ENCODE measurements at places on chromosomes 12 and 14.

DNA sequence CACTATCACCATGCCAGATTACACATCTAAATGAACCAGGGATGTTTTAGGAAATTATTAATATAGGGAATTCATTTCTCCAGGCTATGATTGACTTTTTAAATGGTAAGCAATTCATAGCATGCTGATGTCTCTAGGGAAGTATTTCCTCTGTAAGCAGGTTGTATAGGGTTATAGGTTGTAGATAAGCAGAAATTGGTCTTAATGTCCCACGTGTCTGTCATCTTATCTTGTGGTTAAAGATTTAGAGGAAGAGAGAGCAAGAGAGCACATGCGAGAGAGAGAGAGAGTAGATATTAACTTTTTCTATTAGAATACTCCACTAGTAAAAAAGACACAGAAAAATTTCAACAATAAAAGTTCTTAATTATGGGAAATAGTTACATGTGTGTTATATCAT lies 32.6 kb downstream of the TRHDE start:
- no peak for DNase-seq

DNA sequence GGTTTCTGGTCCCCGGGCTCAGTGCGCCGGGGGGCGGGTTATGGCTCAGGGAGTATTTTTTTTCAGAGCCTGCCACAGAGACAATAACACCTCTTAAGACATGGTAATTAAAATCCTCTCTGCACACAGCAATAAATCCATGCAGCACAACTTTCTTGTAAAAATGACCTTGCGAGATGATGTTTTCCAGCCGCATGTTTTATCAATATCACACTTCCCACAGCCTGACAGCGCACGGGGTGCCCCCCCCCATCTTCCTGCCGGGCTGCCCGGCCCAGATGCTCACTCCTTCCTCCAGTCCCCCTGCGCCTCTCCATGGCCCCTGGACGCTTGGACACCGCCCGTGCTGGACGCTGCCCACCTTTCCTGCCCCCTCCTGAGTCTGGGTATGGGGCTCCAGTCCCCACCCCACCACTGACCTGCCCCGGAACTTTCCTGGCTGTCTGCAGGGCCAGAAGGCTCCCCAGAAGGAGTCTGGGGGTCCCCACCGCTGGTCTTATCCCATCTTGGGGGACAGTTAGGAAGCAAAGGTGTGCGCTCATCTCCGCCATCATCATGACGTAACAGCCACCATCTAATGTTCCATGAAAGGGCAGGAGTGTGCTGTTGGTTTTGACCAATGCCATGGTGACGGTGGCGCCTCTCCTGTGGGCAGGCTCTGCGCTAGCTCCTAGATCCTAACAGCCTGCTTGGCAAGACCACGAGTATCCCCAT lies 182.9 kb downstream of the KIF26A start:
- DNase-seq, result no peak

DNA sequence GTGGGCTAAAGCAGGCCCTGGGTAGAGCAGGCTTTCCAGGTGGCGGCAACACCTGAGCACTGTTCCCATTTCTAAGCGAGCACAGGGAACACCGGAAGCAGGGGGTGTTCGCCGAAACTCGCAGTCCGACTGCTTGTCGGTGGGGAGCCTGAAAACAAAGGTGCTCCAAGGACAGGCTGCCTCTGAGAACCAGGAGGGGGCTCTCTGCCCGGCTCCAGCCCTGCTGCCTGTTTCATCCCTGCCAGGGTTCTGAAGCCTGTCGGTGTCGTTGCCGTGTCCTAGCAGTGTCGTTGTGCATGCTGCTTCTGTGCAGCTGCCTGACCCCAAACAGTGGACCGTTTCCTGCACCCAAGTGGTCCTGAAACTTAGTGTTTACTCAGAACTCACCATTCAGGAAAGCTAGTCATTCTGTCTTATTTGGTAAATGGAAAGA lies 21.8 kb downstream of the CCNK start:
- DNase-seq, result no peak

DNA sequence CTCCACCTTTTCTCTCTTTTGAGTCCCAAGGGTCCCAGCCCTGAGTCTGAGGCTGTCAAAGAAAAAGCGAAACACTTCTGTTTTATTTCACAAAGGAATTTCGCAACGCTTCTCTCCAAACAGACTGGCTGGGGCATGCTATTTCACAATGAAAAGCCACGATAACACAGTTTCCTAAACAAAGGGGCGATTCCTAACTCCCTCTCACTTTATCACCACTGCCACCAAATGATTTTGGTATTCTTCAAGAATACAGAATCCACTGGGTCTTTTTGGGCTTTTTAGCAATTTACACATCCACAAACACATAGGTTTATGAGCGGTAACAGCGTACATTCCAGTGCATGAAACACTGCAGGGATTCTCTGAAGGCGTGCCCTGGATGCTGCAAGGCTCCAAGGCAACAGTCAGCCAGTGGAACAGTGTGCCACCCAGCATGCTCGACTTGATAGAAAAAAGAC lies 161.2 kb downstream of the DAD1 start:
- DNase-seq, result peak; percentile 84

DNA sequence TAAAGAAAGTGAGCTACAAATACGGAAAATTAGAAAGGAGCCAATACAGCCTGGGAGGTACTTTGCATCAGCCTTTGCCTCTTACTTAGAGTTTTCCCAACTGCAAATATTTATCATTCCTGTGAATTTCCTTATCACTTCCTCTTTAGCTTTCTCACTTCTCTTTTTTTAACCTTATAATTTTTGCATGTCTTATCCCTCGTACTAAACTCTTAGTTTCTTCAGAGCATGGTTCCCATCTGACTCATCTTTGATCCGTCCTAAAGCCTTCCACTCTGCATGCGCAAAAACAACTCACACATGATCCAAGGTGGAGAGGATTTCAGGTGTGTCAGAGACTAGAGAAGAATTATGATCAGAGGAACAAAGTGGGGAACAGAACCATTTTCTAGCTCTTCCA lies 9.6 kb upstream of the SNAPC1 start:
- peak; percentile 61 for DNase-seq
